Retinal pigment epithelial cell (primary cell): ENCODE measurements at places on chromosomes 5 and 9.

DNA sequence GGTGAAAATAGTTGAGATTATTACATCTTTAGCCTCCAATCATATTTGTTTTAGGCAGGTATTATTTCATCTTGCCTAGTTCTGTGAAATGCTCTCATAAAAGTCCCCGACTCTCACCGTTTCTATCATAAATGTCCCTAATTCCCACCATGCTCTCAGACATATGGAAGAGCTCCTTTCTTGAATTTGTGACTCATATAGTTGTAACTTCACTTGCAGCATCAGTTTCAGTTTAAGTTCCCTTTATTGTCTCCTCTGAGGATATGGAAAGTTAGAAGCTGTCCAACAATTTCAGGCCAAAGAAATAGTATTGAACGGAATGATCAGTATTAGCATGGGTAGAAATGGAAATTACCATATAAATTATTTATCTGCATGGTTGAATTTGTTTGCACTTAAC, 187.5 kb upstream of the NR4A3 start:
- no peak for DNase-seq

GRCh38 chr5:153539983-153540382, 49.5 kb downstream of the GRIA1 start:
- no peak for DNase-seq

- DNase-seq, result no peak
These were observed 325.4 kb downstream of the RFX3 start for GRCh38 chr9:3200331-3200774.

- DNase-seq, result no peak
These were observed 545.4 kb upstream of the TLE4 start for GRCh38 chr9:79026316-79026715.

- DNase-seq, result no peak
These were observed 19.6 kb downstream of the KDM4C start for GRCh38 chr9:6777213-6777902.
